Stimulated activated CD8-positive, alpha-beta memory T cell treated with anti-CD3 and anti-CD28 coated beads, Interleukin-7, amount 100 ng/mL, for 1 hour (primary cell): ENCODE measurements at places on chromosomes 5 and 9.

GRCh38 chr9:96483733-96484390 lies 33.9 kb downstream of the HABP4 start:
- DNase-seq, result no peak

GRCh38 chr5:132961887-132962286 lies 1.5 kb downstream of the AFF4 start:
- DNase-seq, result no peak

DNA sequence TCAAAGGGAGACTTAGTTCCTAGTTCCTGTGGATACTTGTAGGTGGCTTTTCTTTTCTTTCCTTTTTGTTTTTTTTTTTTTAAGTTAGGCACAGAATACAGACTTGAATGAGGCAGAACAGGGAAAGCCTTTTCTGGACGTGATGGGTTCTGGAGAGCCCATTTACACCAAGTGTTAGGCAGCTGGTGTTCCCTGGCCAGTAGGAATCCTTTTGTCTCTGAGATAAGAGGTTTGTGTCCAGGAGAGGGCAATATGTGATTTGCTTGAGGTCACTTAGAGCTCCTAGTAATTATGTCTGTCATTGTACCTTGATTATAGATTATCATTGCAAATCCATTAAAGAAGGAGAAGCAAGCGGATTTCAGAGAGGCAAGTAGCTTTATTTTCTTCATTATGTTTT lies 9.1 kb downstream of the MEGF10 start:
- DNase-seq, result no peak

GRCh38 chr9:79006546-79006945 lies 565.2 kb upstream of the TLE4 start:
- no peak for DNase-seq

GRCh38 chr9:137691646-137692351 lies 73.0 kb downstream of the EHMT1 start:
- no peak for DNase-seq

DNA sequence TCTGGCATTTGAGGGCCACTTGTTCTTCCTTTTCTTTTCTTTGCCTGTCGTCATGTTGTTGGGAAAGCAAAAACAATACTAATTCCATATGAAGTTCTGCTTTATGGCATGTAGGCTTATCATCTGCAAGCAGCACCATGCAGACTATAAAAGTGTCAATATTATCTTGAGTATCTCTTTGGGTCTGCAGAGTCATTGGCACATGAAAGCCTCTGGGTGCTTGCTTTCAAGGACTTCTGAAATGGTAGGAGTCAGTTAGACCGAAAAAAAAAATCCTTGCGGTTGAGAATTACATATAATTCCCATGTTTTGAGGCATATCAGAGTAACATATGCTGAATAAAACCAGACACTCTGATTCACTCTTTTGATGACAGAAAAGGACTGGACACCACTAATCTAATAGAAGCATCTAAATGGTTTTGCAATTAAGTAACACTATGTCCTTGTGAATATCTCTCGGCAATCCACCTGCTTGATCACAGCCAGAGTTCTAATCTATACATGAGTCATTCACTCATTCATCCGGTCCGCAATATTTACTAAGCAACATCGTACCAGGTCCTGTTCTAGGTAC lies 44.4 kb downstream of the GNAQ start:
- DNase-seq, result no peak

DNA sequence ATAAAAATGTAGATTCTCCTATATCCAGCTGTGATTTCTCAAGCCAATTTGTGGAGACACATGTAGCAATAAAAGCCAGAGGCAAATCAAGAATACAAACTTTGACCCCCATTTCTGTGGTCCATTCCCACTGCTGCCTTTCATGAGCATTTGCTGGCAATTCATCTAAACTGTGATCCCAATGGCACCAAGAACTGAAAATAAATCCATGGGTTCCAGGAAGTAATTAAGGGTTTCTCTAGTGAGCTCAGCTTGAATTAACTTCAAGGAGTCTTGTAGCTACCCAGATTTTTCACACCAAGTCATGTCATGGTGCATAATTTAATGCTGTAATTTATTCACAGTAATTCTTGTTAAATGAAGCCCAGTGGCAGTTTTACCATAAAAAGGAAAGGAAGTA lies 145.0 kb upstream of the SMC2 start:
- DNase-seq, result no peak

GRCh38 chr5:99314721-99315120 lies 385.9 kb upstream of the CHD1 start:
- DNase-seq, result no peak
